NB4 (cell line): ENCODE measurements at places on chromosomes 2 and 18.

- DNase-seq = peak; percentile 41
Measured at GRCh38 chr18:57728941-57729511, 74.1 kb downstream of the ATP8B1 start.

GRCh38 chr18:49514577-49514976, 27.5 kb upstream of the C18orf32 start:
- DNase-seq = no peak

GRCh38 chr2:28394331-28394877, 1.7 kb downstream of the FOSL2 start:
- peak; percentile 56 for DNase-seq

GRCh38 chr18:75120521-75120920, 88.4 kb downstream of the PTGR3 start:
- DNase-seq = no peak

- DNase-seq = no peak
Measured at GRCh38 chr2:165645930-165646831, 147.9 kb downstream of the GALNT3 start.

DNA sequence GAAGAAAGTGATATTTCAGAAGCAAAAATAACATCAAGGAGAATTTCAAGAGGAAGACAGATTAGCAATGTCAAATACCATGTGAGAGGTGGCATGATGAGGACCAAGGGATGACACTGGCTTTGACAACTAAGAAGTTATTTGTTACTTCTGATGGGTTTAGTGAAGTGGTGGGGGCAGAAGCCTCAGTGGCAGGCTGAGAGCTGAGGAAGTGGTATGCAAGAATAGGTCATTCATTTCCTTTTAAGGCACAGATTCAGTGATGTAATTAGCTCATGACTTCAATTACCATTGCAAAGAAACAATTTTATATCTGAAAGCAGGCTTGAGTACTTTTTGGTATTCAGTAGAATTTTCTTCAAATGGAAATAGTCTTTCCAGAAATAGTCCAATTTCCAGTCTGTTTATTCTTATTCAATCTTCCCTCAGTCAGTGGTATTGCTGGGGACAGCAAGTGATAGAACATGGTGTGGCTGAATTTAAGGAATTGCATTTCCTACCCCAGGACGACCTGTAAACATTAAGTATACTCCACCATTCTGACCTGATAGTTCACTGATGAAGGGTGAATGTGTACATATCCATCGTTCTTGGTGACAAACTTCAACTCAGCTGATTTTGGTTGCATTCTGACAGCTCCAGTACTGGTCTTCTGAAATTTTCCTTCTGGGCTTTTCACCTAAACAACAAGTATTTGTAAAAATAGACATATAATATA, 28.2 kb downstream of the GEMIN6 start:
- DNase-seq = no peak

- peak; percentile 20 for DNase-seq
Measured at GRCh38 chr2:30686000-30686399, 121.2 kb downstream of the CAPN13 start.

GRCh38 chr2:170073288-170073687, 104.7 kb upstream of the MYO3B start:
- no peak for DNase-seq

GRCh38 chr18:79949697-79950487, 1.6 kb downstream of the SLC66A2 start:
- DNase-seq = peak; percentile 93

- DNase-seq = no peak
Measured at GRCh38 chr2:1778566-1778965, 34.3 kb upstream of the PXDN start.

DNA sequence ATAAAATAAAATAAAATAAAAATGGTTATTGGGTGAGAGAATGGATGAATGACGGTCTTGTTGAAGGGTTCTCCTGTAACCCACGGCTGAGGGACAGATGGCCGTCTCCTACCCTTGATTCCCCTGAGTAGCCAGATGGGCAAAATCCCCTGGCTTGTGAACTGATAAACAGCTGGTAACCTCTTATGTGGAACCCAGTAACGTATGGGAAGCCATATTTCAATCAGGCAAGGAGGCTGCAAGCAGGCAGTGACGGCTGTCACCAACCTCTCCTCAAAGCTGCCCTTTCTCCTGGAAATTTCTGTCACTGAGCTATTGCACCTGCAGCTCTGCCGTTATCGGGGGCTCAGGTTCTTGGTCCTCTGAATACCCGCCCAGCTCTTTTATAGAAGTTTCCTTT, 165.3 kb upstream of the SMAD2 start:
- DNase-seq = no peak

- no peak for DNase-seq
Measured at GRCh38 chr2:132437852-132438669, 21.5 kb downstream of the GPR39 start.

DNA sequence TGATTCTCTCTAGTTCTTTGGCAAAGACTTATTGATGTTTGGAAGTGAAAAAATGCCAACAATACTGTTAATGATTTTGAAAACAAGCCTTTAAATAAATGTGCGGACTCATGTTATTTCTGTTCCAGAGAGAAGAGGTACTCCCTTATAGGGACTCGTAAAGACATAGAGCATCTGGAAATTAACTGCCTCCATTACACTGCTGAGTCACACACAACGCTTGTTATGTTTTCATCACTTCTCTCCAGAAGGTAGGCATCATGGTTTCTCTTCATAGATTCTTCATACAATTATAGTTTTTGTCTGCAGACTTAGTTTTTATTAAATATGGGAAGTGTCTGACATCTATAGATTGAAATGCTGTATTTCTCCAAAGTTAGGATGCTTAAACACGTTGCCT, 302.5 kb upstream of the EPC2 start:
- no peak for DNase-seq

DNA sequence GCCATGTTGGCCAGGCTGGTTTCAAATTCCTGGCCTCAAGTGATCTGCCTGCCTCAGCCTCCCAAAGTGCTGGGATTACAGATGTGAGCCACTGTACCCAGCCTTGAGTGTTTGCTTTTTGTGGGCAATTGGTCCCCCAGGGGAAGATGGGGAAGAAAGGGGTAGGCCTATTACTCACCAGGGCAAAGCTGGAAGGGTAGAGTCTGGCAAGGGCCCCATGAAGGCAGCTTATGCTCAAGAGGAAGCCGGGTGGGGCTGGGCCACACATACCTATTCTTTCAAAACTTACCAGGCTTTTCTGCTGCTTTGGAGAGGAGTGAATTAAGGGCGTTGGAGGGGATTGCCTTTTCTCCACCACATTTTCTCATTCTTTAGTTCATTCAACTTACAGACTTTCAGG, 24.5 kb upstream of the CD28 start:
- DNase-seq = peak; percentile 54

GRCh38 chr2:208042041-208042440, 16.7 kb upstream of the PLEKHM3 start:
- no peak for DNase-seq

DNA sequence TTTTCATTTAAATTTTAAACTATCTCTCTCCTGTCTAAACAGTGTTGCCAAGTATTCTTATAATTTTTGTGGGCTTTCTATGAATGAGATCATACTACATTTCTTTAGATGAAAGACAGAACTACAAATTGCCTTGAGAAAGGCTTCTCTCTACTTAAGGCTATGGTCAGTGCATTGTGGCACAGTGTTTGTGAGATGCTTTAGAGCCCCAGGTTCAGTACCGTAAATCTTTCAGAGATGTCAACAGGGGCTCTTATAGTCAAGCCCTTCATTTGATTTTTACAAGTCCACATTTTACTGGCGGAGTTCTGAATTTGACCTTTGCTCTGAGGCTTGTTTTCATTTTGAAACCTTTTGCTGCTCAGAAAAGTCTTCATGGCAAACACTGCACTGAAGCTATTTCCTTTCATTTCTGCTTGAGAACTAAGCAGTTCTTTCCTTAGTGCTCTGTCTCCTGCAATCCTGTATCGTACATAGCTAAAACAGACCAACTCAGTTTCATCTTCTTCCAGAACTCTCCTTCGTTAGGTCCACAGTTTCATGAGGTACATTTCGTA, 175.2 kb downstream of the NYAP2 start:
- no peak for DNase-seq

- no peak for DNase-seq
Measured at GRCh38 chr18:49845629-49846360, 32.5 kb upstream of the ACAA2 start.

- DNase-seq = no peak
Measured at GRCh38 chr2:156476850-156477206, 40.6 kb downstream of the GPD2 start.

- no peak for DNase-seq
Measured at GRCh38 chr2:208990716-208991115, 433.1 kb upstream of the MAP2 start.

- DNase-seq = no peak
Measured at GRCh38 chr2:191087311-191087710, 63.5 kb downstream of the STAT4 start.

GRCh38 chr2:195382186-195382585, 274.8 kb upstream of the SLC39A10 start:
- DNase-seq = peak; percentile 21

DNA sequence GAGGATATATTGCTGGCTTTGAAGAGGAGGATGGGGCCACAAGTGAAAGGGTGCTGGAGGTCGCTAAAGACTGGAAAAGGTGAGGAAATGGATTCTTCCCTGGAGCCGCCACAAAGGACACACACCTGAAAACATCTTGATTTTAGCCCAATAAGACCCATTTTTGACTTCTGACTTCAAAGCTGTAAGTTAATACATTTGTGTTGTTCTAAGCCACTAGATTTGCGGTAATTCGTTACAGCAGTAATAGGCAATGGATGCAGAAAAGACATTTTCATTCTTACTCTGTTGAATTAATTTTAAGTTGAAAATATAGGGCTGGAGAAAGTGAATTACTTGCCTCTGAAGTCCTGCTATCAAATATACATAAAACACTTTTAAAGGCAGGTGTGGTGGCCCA, 117.7 kb upstream of the RAB12 start:
- no peak for DNase-seq
